Endothelial cell (in vitro differentiated cells): ENCODE measurements at places on chromosomes 3 and 15.

GRCh38 chr3:184315543-184315867 is 1.1 kb downstream of the EIF4G1 start:
- DNase-seq: no peak

- DNase-seq: no peak
Measured at GRCh38 chr3:149783576-149783975, 8.8 kb downstream of the ANKUB1 start.

DNA sequence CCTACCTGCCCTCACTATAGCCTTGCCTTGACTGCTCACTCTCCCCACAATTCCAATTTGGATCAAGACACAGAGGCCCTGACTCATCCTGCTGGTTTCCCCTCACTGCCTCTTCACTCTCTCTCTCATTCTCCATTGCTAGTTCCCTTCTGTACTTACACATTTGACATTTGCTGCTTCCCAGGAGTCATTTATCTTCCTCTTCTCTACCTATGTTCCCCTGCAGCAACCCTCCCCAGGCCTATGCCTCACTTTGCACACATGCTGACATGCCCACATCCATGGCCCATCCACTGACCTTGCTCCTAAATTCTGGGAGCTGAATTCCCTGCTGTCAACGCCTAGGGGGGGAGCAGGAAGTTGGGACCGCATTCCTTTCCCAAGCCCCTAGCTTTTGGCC is 82.2 kb downstream of the SRGAP3 start:
- DNase-seq: no peak

- DNase-seq: peak; percentile 67
Measured at GRCh38 chr3:75906555-75907112, 121.3 kb upstream of the ZNF717 start.

DNA sequence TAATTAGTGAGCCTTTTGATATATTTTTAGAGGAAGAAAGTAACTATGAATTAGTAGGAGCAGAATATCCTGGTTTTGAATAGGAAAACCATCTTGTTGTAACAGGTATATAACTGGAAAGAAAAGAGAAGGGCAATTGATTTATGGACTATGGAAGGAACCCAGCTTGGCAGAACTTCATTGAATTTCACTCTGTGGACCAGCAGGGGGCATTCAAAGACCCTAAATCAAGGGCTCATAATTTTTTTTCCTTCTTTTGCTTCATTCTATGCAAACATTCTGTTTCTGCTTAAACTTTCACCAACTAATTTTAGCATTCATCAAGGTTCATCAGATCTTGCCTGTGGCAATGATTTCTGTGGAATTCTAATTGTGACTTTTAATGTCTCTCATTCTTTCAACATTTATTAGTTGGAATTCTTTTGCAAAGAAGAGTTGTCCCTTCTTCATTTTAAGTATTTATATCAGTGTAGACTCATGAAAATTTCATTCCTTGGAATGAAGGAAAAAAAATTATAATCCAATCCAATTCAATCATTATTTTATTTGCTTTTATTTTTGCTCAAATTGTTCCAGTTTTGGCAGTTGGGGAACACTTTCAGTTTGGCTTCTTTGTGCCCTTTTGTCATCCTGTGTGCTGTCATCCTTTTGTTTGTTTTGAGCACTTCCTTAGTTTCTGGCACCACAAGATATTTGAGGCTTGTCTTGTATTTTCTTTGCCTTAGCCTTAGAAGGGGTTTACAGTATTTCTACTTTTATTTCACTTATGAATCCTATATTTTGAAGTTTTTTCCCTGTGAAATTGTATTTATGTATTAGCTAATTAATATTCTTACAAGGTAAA is 30.4 kb downstream of the NXPE3 start:
- peak; percentile 37 for DNase-seq

- DNase-seq: no peak
Measured at GRCh38 chr3:155946178-155946577, 75.7 kb downstream of the GMPS start.

DNA sequence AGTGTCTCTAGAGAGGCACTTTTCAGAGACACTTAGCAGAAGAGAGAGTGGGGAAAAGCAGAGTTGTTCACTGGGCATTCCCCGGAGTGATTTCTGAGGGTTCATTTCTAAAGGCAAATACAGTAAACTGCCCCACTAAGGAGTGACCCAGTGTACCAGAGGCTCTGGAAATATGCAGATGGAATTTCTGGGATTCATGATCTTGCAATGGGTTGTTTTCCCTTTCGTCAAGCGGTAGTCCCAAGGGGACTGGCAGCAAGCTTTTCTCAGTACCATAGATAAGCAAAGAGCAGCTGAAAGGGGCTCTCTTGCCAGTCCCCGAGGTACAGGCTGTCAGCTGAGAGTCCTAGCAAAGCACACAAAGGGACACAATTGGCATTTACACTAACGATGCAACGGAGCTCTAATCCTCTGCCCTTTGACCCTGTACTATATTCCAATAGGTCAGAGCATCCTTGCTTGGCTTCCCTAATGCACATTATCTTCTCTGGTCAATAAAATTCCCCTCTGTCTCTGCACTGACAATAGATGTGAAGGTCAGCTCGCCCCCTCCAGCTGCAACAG is 155.6 kb downstream of the SEMA6D start:
- DNase-seq: no peak

GRCh38 chr3:195105389-195105788 is 165.6 kb downstream of the XXYLT1 start:
- DNase-seq: no peak

- no peak for DNase-seq
Measured at GRCh38 chr15:74269362-74270035, 33.4 kb downstream of the CCDC33 start.

GRCh38 chr15:40105517-40106202 is 3.0 kb downstream of the BMF start:
- DNase-seq: no peak

GRCh38 chr15:73908030-73908821 is 18.0 kb upstream of the LOXL1 start:
- peak; percentile 90 for DNase-seq

DNA sequence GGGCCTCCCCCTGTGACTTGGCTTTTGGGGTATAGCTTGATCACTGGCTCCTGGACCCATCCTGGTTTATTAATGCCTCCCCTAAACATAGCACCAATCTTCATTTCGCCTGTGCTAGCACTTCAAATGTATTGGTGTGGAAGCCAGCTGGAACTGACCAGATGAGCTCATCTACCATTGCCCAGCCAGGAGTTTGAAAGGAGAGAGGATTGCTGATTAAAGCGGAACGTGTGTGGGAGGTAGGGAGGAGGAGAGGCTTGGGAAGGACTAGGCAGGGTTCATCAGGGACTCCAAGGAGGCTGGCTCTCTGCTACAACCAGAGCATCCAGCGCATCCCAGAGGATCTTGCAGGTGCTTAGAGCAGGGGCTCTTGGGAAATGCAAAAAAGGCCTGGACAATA is 34.4 kb upstream of the TLE3 start:
- DNase-seq: no peak

DNA sequence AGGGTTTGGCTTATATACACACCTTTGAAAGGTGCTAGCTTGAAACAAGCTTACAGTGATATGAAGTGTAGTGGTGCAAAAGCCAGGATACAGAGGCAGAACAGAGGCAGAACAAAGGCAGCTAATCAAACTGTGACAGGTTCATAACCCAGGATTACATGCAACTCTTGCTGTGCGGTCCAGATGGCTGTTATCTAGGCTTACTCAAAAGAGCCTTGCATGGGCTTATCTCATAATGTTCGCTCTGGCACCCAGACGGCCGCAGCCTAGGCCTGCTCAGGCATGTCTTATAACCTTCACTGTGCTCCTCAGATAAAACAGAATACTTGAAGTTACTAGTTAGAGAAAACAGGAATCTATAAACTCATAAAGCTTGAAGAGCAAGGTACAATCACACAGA is 22.8 kb upstream of the NOX5 start:
- DNase-seq: no peak

DNA sequence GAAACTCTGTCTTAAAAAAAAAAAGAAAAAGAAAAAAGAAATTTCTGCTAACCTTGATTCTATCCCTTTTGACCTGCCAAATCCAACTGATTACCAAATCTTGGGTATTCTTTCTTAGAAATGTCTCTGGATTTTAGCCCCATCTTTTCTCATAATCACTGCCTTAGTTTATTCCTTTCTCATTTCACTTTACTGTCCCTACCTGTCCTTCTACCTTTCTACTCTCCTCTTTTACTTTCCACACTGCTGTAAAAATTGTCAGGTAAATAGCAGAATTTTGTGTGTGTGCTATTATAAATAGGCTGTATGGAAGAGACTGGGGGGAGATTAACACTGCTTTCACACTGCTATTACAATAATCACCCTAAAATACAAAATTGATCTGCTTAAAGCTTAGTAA is 16.7 kb downstream of the PIK3CA start:
- no peak for DNase-seq

- no peak for DNase-seq
Measured at GRCh38 chr3:156675830-156676767, 1.7 kb downstream of the TIPARP start.

GRCh38 chr3:182912474-182912873 is 67.9 kb downstream of the DCUN1D1 start:
- no peak for DNase-seq

DNA sequence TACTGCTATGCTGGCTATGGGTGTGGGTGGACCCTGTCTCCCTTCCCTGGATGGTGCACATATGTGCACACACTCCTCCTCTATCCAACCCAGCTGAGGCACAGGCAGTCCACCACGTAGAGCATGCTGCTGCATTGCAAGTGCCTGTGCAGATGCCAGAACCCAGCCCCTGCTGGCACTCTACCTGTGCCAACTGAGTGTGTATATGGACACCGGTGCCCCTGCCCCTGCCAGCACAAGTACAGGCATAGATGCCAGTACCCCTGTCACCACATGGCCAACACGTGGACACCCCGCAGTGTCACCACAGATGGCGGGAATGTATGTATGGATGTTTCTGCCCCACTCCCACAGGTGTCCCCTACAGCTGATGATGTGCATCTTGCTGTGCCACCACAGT is 216.5 kb downstream of the ISL2 start:
- no peak for DNase-seq

GRCh38 chr3:40417845-40418543 is 31.0 kb downstream of the ENTPD3 start:
- DNase-seq: no peak

- no peak for DNase-seq
Measured at GRCh38 chr15:101093958-101094357, 157.9 kb downstream of the CHSY1 start.

GRCh38 chr3:112261742-112262141 is 32.3 kb downstream of the SLC9C1 start:
- DNase-seq: no peak

DNA sequence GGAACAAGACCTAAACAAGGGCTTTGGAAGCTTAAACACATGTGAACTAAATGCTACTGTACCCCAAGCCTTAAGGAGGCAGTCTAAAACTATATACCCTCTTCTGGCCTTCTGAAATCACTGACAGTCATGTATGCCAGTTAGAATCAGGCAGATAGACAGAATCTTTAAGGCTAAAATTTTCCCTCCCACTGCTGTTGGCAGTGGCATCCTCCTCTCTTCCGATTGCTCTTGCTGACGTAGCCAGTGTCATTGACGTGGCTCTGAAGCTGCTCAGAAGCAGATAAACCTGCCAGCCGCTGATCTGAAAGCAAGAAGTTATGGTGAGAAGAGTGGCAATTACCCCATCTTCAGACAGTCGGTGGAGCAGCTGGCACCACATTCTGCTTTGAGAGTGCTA is 3.3 kb downstream of the RYR3 start:
- DNase-seq: no peak
